T-helper 17 cell (primary cell): ENCODE measurements at places on chromosomes 4 and X. TPM values are rescaled to one million over a fixed set of nuclear protein-coding genes. Genes with fewer than 3 reads are reported as not detected.

DNA sequence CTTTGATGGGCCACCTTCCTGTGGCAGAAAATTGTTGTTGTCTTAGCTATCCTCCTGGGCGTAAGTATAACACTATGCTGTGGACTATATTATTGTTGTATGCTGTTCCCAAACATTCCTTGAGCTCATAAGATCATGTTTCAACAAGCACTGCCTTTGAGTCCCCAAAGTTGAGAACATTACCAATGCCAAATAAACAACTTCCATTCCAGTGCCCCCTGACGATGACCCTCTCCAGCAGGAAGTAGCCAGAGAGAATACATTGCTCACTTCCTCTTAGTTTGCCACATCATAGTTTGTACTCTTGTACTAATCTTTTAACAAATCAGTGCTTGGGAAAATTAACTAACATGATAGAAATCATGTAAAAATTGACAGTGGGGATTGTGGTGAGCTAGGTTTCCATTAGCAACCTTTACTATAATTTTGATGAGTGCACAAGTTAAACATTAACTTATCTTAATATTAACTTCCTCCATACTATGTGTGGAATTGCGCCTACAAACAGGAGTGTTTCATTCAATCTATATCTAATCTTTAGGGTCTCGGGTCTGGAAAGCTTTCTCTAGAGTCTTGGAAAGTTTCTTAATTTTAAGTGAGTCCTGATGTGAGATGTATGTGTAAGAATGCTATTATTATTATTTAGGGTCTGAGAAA is 20.3 kb upstream of the DHX15 start:
- no peak for DNase-seq

Gene ATP6AP2
- 82.6 TPM for total RNA-seq

Gene FGFBP1
- total RNA-seq = not detected

DNA sequence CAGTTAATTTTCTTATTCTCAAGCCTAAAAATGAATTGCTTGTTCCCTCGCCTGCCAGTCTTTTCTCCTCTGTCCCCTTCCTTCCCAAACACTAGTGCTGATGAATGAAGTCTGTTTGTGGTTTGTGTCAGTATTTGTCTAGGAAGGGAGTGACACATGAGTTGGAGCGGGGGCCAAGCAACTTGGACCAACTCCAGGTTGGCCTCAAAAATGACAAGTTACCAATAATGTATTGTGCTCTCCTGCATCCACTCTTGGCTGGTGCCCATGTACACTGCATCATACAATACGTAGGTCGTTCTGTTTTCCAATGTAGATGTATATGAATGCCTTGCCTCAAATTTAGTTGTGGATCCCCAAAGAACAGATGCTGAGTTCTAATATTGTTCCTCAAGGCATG is 223.0 kb upstream of the GPC4 start:
- no peak for DNase-seq

DNA sequence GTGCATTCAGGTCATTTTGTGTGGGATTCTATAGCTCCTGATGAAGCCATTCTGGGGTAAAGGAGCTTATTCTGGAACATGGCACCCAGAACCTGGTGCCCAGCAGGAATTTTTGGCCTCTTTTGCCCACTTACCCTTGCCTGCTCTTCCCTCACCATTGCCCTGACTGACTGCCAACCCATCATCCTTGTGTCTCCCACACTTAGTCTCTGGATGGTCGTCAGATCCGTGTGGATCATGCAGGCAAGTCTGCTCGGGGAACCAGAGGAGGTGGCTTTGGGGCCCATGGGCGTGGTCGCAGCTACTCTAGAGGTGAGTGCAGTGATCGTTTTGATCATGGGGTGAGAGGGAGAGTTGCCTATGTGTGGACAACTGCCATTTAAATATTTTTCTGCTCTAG is 1.8 kb downstream of the RBM3 start:
- no peak for DNase-seq

Gene WDR17
- 1.8 TPM for total RNA-seq

Gene DCHS2
- total RNA-seq = 0.12 TPM

Gene TMSB15A
- not detected for total RNA-seq

DNA sequence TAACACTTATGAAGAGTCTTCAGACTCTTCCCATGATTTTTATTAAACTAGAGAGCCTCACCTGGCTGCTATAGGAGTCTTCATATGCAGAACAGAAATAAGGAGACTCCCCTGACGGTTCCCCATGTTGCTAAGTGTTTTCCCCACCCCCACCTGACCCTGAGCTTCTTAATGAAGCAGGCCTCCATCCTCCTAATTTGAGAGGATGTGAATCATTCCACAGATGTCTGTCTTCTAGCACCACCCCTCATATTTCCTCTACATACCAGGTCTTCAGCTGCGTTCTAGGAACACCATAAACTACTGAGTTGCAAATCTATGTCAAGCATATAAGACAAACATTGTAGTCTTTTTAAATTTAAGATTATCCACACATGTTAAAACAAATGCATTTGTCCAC is 36.9 kb downstream of the RP2 start:
- DNase-seq = no peak

Gene JCHAIN
- 2.8 TPM for total RNA-seq

GRCh38 chr4:113607147-113607720 is 154.3 kb downstream of the CAMK2D start:
- DNase-seq = no peak

GRCh38 chr4:47536966-47537365 is 51.9 kb downstream of the ATP10D start:
- DNase-seq = no peak

- DNase-seq = no peak
These were observed 55.0 kb downstream of the MAGEC1 start for GRCh38 chrX:141958675-141959074.

Gene FRAS1
- total RNA-seq = not detected

GRCh38 chrX:38561951-38562719 is 793 bp downstream of the TSPAN7 start:
- DNase-seq = no peak

DNA sequence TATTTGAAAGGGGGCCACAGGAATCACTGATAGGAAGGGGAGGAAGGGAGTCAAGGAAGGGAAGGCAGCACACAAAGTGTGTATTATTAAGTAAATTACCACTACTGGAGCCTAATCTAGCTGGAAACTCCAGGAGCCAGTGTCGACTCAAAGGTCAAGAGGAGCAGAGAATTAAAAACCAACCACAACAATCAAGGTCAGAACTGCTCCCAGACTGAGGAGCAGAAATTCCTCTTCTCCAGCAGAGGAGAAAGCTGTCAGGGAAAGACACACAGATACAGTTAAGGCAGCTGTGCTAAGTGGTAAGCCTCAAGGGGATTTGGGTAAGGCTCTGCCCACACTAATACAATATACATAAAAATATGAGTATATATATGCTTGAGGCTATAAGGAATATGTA is 87.5 kb upstream of the PTPN13 start:
- no peak for DNase-seq

DNA sequence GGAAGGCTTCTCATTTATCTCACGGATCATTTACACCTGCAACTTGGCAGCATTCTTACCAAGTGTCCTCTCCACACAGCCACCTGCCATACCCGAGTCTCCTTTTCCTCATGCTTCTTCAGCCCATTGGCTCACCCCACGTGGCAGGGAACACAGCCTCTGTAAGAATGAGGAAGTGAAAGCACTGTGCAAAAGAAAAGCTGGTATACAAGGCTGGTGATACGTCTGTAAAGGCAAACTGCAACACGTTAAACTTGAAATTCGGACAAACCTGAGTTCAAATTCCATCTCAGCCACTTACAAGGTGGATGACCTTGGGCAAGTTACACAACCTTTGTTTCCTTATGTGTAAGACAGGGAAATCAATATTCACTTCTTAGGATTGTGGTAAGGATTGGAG is 164.0 kb upstream of the RASGEF1B start:
- DNase-seq = no peak

- DNase-seq = no peak
These were observed 1.4 kb upstream of the CLCN3 start for GRCh38 chr4:169618986-169619385.

GRCh38 chrX:110050386-110050785 is 47.5 kb downstream of the TMEM164 start:
- no peak for DNase-seq

GRCh38 chr4:21420166-21420565 is 528.4 kb downstream of the KCNIP4 start:
- DNase-seq = no peak

DNA sequence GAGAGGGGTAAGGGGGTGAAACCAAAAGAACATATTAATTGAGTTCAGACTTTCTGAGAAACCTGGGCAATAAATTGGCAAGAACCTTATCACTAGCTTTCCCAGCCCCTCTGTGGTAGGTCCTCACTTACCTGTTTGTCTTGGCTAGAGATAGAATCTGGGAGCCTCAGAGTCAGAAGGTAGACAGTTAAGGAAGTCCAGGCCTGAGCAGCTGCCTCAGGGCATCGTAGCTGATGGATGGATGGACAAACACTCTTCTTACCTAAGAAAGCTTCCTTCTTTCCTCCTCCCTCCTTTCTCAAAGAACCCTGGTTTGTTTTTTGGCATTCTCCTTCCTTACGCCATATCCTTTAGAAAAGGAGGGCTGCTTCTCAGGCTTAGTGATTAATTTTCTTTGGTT is 24.4 kb downstream of the FRAS1 start:
- no peak for DNase-seq

Gene ADH7
- not detected for total RNA-seq

GRCh38 chr4:102348701-102349100 is 3.4 kb upstream of the SLC39A8 start:
- DNase-seq = no peak

Gene FGD1
- not detected for total RNA-seq

DNA sequence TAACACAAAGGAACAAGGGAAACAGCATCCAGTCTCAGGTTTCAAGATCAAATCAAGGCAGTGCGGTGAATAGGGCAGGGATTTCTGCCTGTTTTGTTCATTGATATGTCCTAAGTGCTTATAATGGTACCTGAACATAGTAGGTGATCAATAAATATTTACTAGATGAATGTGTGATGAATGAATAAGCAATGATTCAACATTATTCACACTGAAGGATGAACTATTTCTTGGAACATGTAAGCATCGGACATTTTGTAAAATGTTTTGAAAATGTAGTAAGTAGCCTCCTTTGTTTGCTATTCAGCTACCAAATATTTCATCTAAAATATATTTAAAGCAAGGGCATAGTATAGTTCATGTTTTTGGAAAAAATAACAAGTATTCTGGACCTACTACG is 67.8 kb downstream of the USP38 start:
- no peak for DNase-seq

Gene FGFR3
- total RNA-seq = not detected

- no peak for DNase-seq
These were observed 26.5 kb downstream of the GUCY1A1 start for GRCh38 chr4:155693015-155693663.

GRCh38 chr4:106194801-106195200 is 121.2 kb downstream of the TBCK start:
- no peak for DNase-seq

GRCh38 chr4:174217273-174218126 is 66.0 kb downstream of the FBXO8 start:
- DNase-seq = no peak

DNA sequence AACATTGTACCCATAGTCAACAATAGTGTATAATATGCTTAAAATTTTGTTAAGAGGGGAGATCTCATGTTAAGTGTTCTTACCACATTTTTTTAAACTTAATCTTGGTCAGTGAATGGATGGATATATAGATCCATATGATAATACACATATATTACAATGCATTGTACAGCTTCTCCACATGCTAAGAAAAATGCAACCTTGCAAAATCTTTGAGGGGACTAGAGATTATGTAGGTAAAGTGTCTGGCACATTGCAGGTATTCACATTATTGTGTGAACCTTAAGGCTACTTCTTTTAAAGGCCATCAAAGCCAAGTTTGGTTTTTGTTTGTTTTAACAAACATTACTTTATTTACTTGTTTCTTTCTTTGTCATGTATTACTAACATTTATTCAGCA is 10.4 kb upstream of the GPC3 start:
- DNase-seq = no peak

- no peak for DNase-seq
These were observed 191.0 kb downstream of the CCSER1 start for GRCh38 chr4:90318193-90318592.

Gene RASL11B
- not detected for total RNA-seq

Gene LRCH2
- total RNA-seq = not detected

Gene DGAT2L6
- not detected for total RNA-seq

Gene LEF1
- total RNA-seq = 236 TPM

DNA sequence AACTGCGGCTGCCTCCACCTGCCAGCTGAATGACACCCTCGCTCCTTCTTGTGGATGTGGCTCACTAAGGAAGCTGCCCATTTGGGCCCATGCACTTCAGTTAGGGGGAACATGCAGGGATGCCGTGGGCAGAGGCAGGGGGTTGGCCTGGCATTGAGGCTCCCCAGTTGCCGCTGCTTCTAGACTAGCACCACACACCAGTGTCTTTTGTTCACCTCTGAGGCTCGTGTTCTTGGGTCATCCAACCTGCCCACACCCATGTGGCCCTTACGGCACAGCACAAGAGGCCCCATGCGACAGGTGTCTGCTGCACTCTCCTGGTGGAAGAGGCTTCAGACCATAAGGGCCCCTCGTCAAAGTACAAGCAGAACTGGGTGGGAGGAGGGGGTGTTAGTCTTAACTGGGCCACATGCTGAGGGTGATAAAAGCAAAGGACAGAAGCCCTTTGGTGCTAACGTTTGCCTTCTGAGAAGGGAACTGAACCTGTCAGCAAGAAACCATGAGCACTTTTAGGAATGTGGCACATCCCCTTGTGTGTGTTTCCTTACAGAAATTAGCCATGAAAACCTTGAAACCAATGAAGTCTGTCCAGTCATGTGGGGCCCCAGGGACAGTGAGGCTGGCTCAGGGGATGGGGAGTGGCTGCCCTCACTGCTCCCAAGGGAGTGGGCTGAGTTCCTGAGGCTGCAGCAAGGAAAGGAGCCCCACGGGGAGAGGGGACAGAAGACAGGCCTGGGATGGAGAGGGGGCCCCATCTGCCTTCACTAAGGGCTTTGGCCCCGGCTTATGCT is 39.2 kb downstream of the MAP7D3 start:
- no peak for DNase-seq

Gene RAB9B
- total RNA-seq = 0.25 TPM

DNA sequence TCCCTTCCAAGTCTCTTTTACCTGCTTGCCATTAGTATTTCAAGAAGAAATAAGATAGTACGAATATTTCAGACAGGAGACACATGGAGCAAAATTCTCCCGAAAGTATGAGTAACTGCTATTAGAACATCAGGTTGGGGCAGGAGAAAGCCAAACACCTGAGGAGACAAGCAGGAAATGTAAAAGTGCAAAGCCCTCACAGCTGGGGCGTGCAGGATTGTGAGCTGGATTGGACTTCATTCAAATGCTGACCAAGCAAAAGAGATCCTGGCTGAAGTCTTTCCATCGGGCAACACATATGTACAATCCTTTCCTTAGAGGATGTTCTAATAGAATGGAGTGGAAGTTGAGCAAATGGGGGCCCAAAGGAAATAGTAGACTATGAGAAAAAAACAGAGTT is 76.8 kb downstream of the DTHD1 start:
- no peak for DNase-seq
